NCI-H187 (cell line): ENCODE measurements at places on chromosomes 6 and 20.
A peak's percentile ranks its signal among the peaks of the same experiment; 100 is the strongest.

- peak; percentile 3 for DNase-seq
These were observed 7.8 kb upstream of the ACSS1 start for GRCh38 chr20:25065625-25066338.

GRCh38 chr6:168343239-168344150, 23.9 kb upstream of the DACT2 start:
- DNase-seq: no peak

DNA sequence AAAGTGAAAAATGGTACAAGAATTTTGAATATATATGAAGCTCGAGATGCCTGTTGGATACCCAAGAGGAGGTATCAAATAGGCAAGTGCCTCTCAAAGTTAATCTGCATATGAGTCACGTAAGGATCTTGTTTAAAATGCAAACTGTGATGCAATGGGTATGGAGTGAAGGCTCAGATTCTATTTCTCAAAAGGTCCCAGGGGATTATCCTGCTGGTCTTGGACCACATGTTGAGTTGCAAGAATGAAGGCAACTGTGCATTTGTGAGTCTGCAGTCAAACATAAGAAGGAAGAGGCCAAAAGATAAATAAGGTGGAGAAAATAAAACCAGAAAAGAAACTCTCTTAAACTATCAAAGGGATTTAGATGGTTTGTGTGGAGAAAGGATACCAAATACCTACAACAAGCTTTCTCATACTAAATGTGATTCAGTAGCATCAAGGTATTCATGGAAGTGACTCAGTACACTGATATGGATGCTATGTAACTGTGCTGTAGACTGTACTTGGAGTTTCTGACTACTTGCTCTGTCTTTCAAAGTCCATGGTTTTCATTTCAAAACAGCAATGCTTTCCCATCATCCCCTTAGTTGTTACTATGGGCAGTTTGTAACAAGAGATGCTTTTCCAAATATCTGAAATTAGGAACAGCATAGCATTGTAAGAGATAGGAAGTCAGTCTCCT, 106.3 kb downstream of the GFRAL start:
- no peak for DNase-seq

DNA sequence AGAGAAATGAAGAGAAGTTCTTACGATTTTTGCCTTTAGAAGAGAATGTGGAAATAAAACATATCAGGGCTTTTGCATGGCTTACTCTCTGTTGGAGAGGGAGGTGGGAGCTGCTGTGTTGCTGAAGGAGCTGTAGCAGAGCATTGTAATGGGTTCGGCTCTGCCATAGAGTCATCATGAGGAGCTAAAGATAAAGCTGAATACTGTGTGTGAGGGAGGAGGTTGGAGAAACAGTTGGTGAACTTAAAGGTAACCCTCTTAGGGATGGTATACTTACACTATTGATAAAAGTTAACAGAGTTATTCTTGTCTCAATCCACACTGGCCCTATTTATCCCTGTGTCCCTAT, 34.8 kb downstream of the CTNNBL1 start:
- DNase-seq: no peak

GRCh38 chr20:11274141-11274594, 600.4 kb upstream of the JAG1 start:
- no peak for DNase-seq

GRCh38 chr6:161694995-161695394, 421.1 kb upstream of the AGPAT4 start:
- no peak for DNase-seq

GRCh38 chr6:90695316-90695715, 108.4 kb upstream of the MAP3K7 start:
- DNase-seq: no peak

- DNase-seq: no peak
These were observed 35.2 kb upstream of the MLN start for GRCh38 chr6:33838983-33839382.

GRCh38 chr20:62528983-62529891, 53.4 kb upstream of the GATA5 start:
- DNase-seq: no peak

GRCh38 chr20:32474717-32474966, 110.5 kb downstream of the NOL4L start:
- no peak for DNase-seq

DNA sequence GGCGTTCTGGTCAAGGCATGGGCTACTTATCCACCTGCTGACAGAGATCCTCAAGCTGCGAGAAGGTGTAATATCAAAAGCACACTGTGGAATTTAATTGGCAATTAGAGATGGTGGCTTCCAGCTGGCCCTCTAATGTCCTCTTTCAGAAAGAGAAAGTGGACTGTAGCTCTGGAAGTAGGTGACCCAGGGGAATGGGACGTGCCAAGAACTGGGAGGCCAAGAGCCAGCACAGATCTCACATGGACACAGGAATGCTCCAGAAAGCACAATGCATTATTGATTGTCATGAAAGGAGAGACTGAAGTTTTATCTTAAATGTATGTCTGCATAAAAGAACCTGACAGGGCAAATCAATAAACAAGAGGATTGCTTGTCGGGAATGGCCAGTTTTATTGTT, 198.6 kb upstream of the CDH4 start:
- no peak for DNase-seq

- DNase-seq: no peak
These were observed 1.2 kb downstream of the TPD52L1 start for GRCh38 chr6:125154761-125155135.

DNA sequence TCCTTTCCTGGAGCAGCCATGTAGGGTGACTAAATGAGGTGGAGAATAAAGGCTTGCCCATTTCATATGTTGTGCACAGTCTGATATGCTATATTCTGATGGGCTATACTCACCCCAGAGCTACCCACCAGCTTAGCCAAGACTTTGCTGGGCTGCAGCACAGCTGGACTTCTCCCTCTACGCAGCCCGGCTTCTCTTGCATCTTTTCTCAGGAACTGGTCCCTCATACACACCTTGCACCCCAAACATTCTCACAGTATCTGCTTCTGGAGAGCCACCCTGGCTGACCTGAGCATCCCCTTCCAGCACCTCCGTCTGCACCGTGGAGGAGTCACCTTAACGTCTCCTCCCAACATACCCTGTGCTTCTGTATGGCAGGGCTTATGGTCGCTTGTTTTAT, 150.8 kb upstream of the PMEPA1 start:
- no peak for DNase-seq
